Ureter (tissue), 1 donor: ENCODE measurements at places on chromosomes 7 and 10. TPM values are rescaled to one million over a fixed set of nuclear protein-coding genes. Genes with fewer than 3 reads are reported as not detected.

The WDR86 gene
- total RNA-seq, result 4.3 TPM

The ARHGEF5 gene
- 27.3 TPM for total RNA-seq

The OPALIN gene
- not detected for total RNA-seq

The HMX3 gene
- not detected for total RNA-seq

The NFE2L3 gene
- total RNA-seq, result 6.3 TPM

The CALY gene
- total RNA-seq, result not detected

The TEX47 gene
- not detected for total RNA-seq

The CPA5 gene
- 0.57 TPM for total RNA-seq

The IDI2 gene
- total RNA-seq, result not detected

The SLK gene
- 66.4 TPM for total RNA-seq

The LHFPL3 gene
- not detected for total RNA-seq

The LRRTM3 gene
- 0.13 TPM for total RNA-seq

The XRCC2 gene
- total RNA-seq, result 0.96 TPM

The KIAA1217 gene
- 108 TPM for total RNA-seq

The SYPL1 gene
- total RNA-seq, result 169 TPM

The STEAP1B gene
- 0.73 TPM for total RNA-seq

The PRSS1 gene
- total RNA-seq, result not detected

The TSPAN15 gene
- total RNA-seq, result 156 TPM

The PAPOLB gene
- 0.29 TPM for total RNA-seq

The HKDC1 gene
- total RNA-seq, result 0.10 TPM

The GPNMB gene
- total RNA-seq, result 93.6 TPM

The TMEM196 gene
- total RNA-seq, result 0.31 TPM

The ADARB2 gene
- total RNA-seq, result not detected

The IL6 gene
- total RNA-seq, result 5.0 TPM

The FXYD4 gene
- total RNA-seq, result 13.8 TPM

The ZNF503 gene
- 25.2 TPM for total RNA-seq

The GNG11 gene
- total RNA-seq, result 9.1 TPM

The OR6V1 gene
- not detected for total RNA-seq

The PNLIPRP3 gene
- not detected for total RNA-seq

The ZEB1 gene
- 58.3 TPM for total RNA-seq

The POR gene
- 158 TPM for total RNA-seq

The PNLIP gene
- total RNA-seq, result not detected

The POP7 gene
- total RNA-seq, result 28.0 TPM

The LOXL4 gene
- 3.0 TPM for total RNA-seq

The STOX1 gene
- 1.1 TPM for total RNA-seq

The DNAJC1 gene
- 31.9 TPM for total RNA-seq

The SEC31B gene
- 16.0 TPM for total RNA-seq

The GPR26 gene
- not detected for total RNA-seq

The RPEL1 gene
- not detected for total RNA-seq

The CDK6 gene
- 24.8 TPM for total RNA-seq

The LRMDA gene
- total RNA-seq, result 23.1 TPM

The NXPH1 gene
- not detected for total RNA-seq

The PCLO gene
- 17.7 TPM for total RNA-seq

The FKBP6 gene
- not detected for total RNA-seq

The FAM24B gene
- total RNA-seq, result 6.4 TPM
